ENCODE measurements at places on chromosomes 12 and 14. TPM values are rescaled to one million over a fixed set of nuclear protein-coding genes. Genes with fewer than 3 reads are reported as not detected.

GRCh38 chr12:106187155-106187789 is 48.5 kb upstream of the NUAK1 start:
- H3K27me3 ChIP-seq: no peaks in the 10 kb centered on the region
- H3K4me1 ChIP-seq: no peaks in the 10 kb centered on the region
- H3K36me3 ChIP-seq: no peaks in the 10 kb centered on the region
- no peak overlapping the region for H3K4me3 ChIP-seq
- no peak for DNase-seq

DNA sequence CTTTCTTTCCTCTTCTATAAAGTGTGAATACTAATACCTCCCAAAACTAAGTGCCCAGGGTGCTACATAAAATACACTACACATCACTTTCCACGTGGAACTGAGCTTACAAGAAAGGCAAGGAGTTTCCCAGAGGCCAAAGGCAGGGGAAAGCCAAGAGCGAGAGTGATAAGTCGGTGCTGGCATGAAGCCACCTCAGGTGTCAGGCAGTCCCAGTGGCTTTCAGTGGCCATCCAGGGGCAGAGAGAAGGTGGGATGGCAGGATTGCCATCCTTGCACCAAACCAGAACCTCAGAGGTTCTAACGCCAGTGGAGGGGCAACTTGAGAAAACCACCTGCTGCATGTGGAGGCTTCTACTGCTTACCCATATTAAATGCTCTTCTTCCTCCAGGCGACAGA is 79.7 kb upstream of the DIO3 start:
- H3K27me3 ChIP-seq: no peaks in the 10 kb centered on the region
- no peaks in the 10 kb centered on the region for H3K36me3 ChIP-seq
- no peak overlapping the region for H3K4me3 ChIP-seq

DNA sequence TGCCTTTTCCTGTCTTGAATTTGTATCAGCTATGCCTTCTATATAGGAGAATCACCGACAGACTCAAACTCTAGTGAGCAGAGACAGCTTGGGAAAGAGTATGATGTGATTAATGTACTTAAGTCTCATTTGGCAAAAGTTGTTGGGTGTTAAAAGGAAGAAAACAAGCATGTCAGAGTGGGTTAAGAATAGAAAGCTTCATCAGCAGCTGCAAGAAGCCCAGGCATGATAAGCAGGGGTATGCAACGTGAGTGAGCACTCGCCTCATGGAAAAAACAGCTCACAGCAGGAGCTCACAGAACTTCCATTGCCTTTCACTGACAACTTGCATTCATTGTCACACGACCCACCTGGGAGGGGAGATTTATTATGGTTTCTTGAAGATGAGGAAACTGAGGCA is 35.9 kb upstream of the WNK1 start:
- no peaks in the 10 kb centered on the region for H3K36me3 ChIP-seq
- H3K27ac ChIP-seq: no peak overlapping the region
- no peak for DNase-seq
- no peaks in the 10 kb centered on the region for H3K4me1 ChIP-seq
- no peak overlapping the region for H3K4me3 ChIP-seq

- DNase-seq: no peak
- H3K4me1 ChIP-seq: no peaks in the 10 kb centered on the region
- no peak overlapping the region for H3K4me3 ChIP-seq
- H3K36me3 ChIP-seq: no peaks in the 10 kb centered on the region
Observed at GRCh38 chr12:74339211-74339610, 198.4 kb upstream of the ATXN7L3B start.

LRCOL1 gene
- 5.8 TPM for total RNA-seq

All from right lobe of liver (tissue), 6 donors.